ENCODE measurements at places on chromosomes 6 and 20. TPM values are rescaled to one million over a fixed set of nuclear protein-coding genes. Genes with fewer than 3 reads are reported as not detected.

Gene TUBB1
- total RNA-seq = not detected

Gene BANF2
- total RNA-seq = not detected

Gene KHDRBS2
- total RNA-seq = 40.1 TPM

Gene SYCP2
- total RNA-seq = 1.1 TPM

Gene PLN
- not detected for total RNA-seq

Gene NINL
- 0.19 TPM for total RNA-seq

Gene CCM2L
- 0.78 TPM for total RNA-seq

Gene BCLAF1
- total RNA-seq = 177 TPM

Gene TGM2
- total RNA-seq = 0.15 TPM

Gene IL17A
- total RNA-seq = not detected

Gene GPX5
- not detected for total RNA-seq

Gene OR12D3
- total RNA-seq = not detected

GRCh38 chr20:48702455-48702913 lies 125.3 kb downstream of the PREX1 start:
- no peak overlapping the region for H3K4me3 ChIP-seq
- H3K4me1 ChIP-seq = no peaks in the 10 kb centered on the region
- no peak for DNase-seq
- no peaks in the 10 kb centered on the region for H3K36me3 ChIP-seq

DNA sequence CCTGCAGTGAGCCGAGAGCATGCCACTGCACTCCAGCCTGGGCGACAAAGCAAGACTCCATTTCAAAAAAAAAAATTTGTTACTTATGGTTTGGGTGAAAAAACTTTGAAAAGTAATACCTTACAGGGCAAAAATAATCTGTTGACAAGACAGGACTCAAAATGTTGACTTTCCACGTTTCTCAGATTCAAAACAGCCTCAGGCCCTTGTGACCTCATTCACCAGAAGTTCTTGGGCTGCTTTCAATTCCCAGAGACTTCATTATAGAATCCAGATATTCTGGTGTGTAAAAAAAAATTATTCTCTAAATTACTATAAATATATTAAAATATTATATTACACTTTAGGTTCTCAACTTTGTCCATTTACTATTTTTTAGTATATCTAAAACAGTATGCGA lies 116.2 kb downstream of the KCNQ5 start:
- no peak for DNase-seq
- H3K4me3 ChIP-seq = no peak overlapping the region
- H3K27ac ChIP-seq = no peak overlapping the region
- 0 out of 2 replicates have a peak, but pooled peaks cover 4% of the 10 kb centered on the region for H3K36me3 ChIP-seq
- H3K4me1 ChIP-seq = peaks cover 38% of the 10 kb centered on the region

- H3K27ac ChIP-seq = no peak overlapping the region
- H3K27me3 ChIP-seq = no peaks in the 10 kb centered on the region
- no peaks in the 10 kb centered on the region for H3K36me3 ChIP-seq
- no peaks in the 10 kb centered on the region for H3K4me1 ChIP-seq
- no peak for DNase-seq
Measured at GRCh38 chr20:63320616-63321147, 27.7 kb downstream of the COL20A1 start.

GRCh38 chr20:64143018-64143801 lies 21.0 kb upstream of the MYT1 start:
- H3K27ac ChIP-seq = no peak overlapping the region
- no peaks in the 10 kb centered on the region for H3K27me3 ChIP-seq
- H3K36me3 ChIP-seq = no peaks in the 10 kb centered on the region

DNA sequence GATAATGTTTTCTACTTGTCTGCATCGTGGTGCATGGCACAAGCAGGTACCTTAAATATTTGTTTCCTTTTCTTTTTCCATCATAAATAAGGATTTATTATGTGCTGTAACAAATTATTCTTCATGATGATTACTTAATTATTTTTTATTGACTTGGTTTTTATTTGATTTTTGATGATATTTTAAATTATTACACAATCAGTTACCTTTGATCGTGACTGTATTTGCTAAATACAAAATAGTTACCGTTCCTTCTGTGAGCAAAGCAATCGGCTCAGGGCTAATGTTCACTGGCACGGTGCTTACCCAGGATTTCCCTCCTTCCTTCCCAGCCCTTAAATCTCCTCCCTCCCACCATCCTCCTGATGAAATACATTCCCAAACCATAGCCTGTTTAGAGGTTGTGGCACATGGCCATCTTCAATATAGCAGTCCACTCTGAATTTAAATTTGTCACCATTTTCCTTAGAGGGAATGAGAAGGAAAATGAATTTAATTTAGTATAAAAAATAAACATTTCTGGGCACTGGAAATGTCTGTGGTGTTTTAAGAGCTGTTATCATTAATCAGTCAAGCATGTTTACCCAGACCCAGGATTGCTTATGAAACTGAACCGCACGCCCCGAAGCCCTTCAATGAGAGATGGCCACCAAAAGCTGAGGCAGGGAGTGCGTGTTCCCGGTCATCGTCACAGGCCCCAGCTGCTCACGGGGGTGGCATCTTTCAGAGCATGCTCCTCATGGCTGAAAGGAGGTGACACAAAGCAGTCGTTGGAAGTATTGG lies 23.0 kb upstream of the EXOC2 start:
- H3K4me3 ChIP-seq = no peak overlapping the region
- H3K27ac ChIP-seq = no peak overlapping the region
- DNase-seq = no peak
- H3K4me1 ChIP-seq = peaks cover 9% of the 10 kb centered on the region
- no peaks in the 10 kb centered on the region for H3K36me3 ChIP-seq
- H3K27me3 ChIP-seq = no peaks in the 10 kb centered on the region

DNA sequence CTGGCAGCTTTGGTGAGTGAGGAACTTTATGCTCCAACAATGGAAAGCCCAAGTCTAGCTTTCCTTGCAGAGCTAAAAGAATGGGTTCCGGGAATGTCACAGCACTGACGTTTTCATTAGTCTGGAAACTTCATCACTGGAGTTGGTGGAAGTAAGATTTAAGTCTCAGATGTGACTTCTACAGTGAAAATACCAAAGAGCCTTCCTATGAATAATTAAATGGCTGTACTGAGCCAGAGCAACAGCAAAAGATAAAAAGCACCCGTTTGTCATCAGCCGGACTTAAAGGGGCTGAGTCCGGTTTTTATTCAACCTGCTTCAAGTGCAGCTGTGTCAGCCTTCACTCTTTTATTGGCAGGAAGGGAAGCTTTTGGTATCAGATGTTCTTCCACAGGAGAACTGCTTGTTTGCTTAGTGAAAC lies 46.5 kb upstream of the SHLD1 start:
- H3K27me3 ChIP-seq = no peaks in the 10 kb centered on the region
- no peaks in the 10 kb centered on the region for H3K36me3 ChIP-seq
- H3K4me1 ChIP-seq = no peaks in the 10 kb centered on the region
- H3K27ac ChIP-seq = no peak overlapping the region
- no peak for DNase-seq
- no peak overlapping the region for H3K4me3 ChIP-seq

DNA sequence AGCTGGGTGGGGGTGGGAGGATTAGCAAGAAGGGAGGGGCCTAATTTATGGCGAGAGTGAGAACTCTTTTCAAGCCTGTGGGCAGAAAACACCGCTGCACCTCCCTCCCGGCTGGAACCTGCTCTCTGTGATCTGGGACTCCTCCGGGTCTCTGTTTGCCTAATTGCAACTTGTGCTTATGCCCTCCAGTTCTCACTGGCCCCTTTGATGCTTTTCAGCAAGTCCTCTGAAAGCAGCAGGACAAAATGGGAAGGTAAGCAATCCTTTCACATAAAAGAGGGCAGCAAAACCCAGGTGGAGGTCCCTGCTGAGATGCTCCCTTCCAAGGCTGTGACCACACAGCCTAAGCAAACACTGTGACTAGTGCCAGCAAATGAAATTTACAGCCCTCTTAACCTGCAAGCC lies 523.0 kb upstream of the FLRT3 start:
- H3K27me3 ChIP-seq = no peaks in the 10 kb centered on the region
- H3K36me3 ChIP-seq = no peaks in the 10 kb centered on the region
- no peak overlapping the region for H3K27ac ChIP-seq
- H3K4me3 ChIP-seq = no peak overlapping the region

GRCh38 chr6:7637533-7637932 lies 47.5 kb downstream of the SNRNP48 start:
- H3K27ac ChIP-seq = no peak overlapping the region
- no peak overlapping the region for H3K4me3 ChIP-seq
- no peak for DNase-seq

GRCh38 chr6:168468045-168468444 lies 27.1 kb downstream of the SMOC2 start:
- H3K4me3 ChIP-seq = no peak overlapping the region
- H3K27ac ChIP-seq = no peak overlapping the region
- no peak for DNase-seq
- H3K27me3 ChIP-seq = no peaks in the 10 kb centered on the region
- no peaks in the 10 kb centered on the region for H3K36me3 ChIP-seq

GRCh38 chr20:62716198-62716940 lies 7.7 kb downstream of the NTSR1 start:
- no peaks in the 10 kb centered on the region for H3K4me1 ChIP-seq
- no peaks in the 10 kb centered on the region for H3K36me3 ChIP-seq
- no peak overlapping the region for H3K4me3 ChIP-seq

DNA sequence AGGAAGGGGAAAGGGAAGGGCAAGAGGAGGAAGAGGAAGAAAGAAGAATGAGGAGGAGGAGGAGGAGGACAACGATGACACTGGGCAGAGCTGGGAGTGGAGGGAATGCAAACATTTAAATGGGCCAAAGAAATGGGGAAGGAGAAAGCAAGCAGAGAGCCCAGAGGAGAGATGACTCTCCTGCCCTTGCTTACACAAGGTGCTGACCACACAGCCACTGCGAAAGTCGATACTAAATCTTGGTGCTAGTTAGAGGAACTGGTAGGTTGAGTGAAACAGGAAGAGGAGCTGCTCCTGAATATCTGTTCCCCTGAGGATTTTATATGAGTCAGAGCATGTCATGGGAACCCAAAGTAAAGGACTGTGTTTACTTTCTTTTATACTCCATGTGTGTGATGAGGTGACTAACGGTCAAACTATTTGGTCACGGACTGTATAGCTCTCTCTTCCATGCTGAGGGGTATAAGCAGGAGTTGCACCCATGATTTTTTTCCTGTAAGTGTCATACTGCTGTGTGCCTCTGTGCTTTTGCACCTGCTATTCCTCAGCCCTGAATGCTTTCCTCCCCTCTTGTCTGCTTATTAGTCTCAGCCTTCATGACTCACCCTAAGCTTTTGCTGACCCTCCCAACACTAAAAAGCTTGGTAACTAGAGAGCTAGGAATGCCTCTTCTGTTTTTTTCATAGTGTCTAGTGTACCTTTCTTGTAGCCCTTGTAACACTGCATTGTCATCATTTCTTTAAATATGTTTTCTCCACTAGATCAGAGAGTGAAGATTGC lies 9.5 kb upstream of the PAQR8 start:
- peaks cover 23% of the 10 kb centered on the region for H3K4me1 ChIP-seq
- no peaks in the 10 kb centered on the region for H3K36me3 ChIP-seq
- H3K27ac ChIP-seq = no peak overlapping the region
- peak; percentile 46 for DNase-seq

DNA sequence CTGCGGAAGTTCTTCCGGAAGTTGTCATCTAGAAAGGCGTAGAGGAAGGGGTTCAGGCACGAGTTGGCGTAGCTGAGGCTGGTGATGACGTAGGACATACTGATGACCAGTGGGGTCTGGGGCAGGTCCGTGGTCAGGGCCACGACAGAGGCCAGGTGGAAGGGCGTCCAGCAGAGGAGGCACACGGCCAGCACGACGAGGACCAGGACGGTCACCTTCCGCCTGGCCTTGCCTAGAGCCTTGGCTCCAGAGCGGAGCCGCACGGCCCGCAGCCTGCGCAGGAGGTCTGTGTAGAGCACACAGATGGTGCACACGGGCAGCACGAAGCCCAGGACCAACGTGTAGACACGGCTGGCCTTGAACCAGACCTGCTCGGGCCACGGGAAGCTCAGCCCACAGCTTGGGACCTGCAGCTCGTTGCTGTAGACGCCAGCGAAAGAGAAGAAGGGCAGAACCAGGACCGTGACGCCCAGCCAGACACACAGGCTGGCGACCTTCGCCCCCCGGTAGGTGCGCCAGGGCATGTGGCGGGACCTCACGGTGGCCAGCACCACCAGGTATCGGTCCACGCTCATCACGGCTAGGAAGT lies 1.4 kb downstream of the NPBWR2 start:
- H3K4me1 ChIP-seq = peaks cover 47% of the 10 kb centered on the region
- no peak overlapping the region for H3K4me3 ChIP-seq
- H3K27ac ChIP-seq = no peak overlapping the region
- no peaks in the 10 kb centered on the region for H3K27me3 ChIP-seq

- no peak overlapping the region for H3K4me3 ChIP-seq
- no peaks in the 10 kb centered on the region for H3K4me1 ChIP-seq
- no peak overlapping the region for H3K27ac ChIP-seq
- H3K27me3 ChIP-seq = no peaks in the 10 kb centered on the region
Measured at GRCh38 chr6:163782436-163783003, 368.0 kb downstream of the QKI start.

- H3K36me3 ChIP-seq = no peaks in the 10 kb centered on the region
- H3K4me1 ChIP-seq = no peaks in the 10 kb centered on the region
- H3K27me3 ChIP-seq = no peaks in the 10 kb centered on the region
- no peak for DNase-seq
- H3K27ac ChIP-seq = no peak overlapping the region
- H3K4me3 ChIP-seq = no peak overlapping the region
Measured at GRCh38 chr6:135568379-135568778, 70.8 kb upstream of the AHI1 start.

GRCh38 chr6:53887316-53887715 lies 92.5 kb downstream of the LRRC1 start:
- DNase-seq = no peak
- H3K36me3 ChIP-seq = no peaks in the 10 kb centered on the region
- no peaks in the 10 kb centered on the region for H3K27me3 ChIP-seq
- no peaks in the 10 kb centered on the region for H3K4me1 ChIP-seq
- H3K27ac ChIP-seq = no peak overlapping the region

DNA sequence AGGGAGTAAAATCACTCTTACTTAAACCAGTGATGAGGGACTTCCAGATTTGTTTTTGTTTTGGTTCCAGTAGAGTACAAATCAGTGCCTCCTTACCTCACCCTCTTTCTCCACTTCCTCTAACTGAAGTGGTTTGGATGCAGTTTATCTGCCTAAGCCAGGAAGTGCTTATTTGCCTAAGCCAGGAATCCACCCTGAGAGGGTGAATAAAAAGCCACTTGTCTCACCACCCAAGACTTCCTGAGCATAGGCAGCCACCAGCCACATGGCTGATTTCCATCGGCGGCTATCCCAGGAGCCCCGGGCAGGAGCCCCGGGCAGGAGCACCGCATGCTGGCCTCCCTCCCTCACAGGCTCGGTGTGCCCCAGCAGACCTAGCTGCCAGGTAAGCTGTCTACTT lies 12.0 kb downstream of the LRP11 start:
- H3K36me3 ChIP-seq = no peaks in the 10 kb centered on the region
- DNase-seq = no peak
- H3K4me1 ChIP-seq = no peaks in the 10 kb centered on the region
- no peaks in the 10 kb centered on the region for H3K27me3 ChIP-seq
- H3K27ac ChIP-seq = no peak overlapping the region

GRCh38 chr6:36331381-36331780 lies 5.3 kb downstream of the BNIP5 start:
- no peak for DNase-seq
- H3K36me3 ChIP-seq = no peaks in the 10 kb centered on the region
- H3K27ac ChIP-seq = no peak overlapping the region
- H3K27me3 ChIP-seq = no peaks in the 10 kb centered on the region
- H3K4me3 ChIP-seq = no peak overlapping the region

GRCh38 chr6:135066397-135066796 lies 11.8 kb upstream of the HBS1L start:
- H3K4me1 ChIP-seq = peaks cover 8% of the 10 kb centered on the region
- no peak overlapping the region for H3K27ac ChIP-seq
- H3K27me3 ChIP-seq = no peaks in the 10 kb centered on the region
- no peaks in the 10 kb centered on the region for H3K36me3 ChIP-seq
